ENCODE measurements at places on chromosomes 11 and 22.
A peak's percentile ranks its signal among the peaks of the same experiment; 100 is the strongest.

GRCh38 chr11:118618991-118619375, 11.6 kb downstream of the PHLDB1 start:
- no peak for DNase-seq

GRCh38 chr11:22785251-22785650, 44.4 kb downstream of the SVIP start:
- no peak for DNase-seq

DNA sequence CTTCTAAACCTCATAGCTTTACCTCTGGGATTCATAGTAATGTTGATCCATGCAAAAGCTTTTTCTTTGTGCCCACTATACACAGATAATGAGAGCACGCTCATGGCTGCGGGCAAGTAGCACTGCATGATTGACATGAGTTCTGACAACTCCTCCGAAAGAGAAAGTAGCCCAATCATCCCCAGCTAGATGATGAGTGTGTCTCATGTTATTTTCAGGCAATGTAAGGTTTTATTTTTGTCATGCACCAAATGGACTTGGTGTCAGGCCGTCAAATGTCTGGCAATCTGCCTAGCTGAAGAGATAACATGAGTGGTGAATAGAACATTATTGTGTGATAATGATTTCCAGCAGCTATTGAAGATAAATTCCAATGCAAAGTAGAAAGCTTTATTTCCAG, 662.6 kb downstream of the NTM start:
- DNase-seq = peak; percentile 23

GRCh38 chr11:93480256-93480655, 62.9 kb downstream of the SMCO4 start:
- no peak for DNase-seq

DNA sequence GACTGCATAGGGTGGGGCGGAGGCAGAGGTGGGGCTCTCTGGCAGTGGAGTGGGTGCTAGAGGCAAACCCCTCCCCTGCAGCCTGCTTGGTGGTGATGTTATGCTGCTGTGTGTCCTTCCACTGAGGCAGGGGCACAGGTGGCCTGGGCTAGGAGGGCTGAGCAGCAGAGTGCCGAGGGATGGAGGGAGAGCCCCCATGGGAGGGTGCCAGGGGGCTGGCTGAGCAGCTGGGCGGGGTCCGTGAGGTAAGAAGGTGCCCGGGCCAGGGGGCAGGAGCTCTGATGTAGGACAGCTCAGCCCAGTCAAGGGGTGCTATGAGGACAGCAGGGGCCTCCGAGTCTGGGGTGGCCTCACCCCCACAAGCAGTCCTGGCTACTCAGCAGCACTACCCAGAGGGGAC, 4.2 kb downstream of the CLDN5 start:
- DNase-seq = no peak

DNA sequence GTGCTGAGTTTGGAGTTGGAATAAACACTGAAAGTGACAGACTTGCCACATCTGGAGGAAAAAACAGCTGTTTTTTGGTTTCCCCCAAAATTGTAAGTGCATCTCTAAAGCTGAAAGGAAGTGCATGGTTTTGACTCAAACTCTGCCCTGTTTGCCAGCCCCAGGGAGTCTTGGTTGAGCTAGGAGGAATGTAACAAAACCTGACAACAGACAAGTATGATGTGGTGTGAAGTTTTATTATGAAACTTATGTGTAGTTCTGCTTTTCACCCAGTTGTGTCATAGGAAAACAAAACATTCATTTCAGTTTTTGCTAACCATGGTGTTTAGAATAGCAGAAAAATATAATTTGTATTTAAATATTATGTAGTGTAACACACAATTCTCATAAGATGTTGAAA, 31.7 kb upstream of the PDE3B start:
- no peak for DNase-seq

DNA sequence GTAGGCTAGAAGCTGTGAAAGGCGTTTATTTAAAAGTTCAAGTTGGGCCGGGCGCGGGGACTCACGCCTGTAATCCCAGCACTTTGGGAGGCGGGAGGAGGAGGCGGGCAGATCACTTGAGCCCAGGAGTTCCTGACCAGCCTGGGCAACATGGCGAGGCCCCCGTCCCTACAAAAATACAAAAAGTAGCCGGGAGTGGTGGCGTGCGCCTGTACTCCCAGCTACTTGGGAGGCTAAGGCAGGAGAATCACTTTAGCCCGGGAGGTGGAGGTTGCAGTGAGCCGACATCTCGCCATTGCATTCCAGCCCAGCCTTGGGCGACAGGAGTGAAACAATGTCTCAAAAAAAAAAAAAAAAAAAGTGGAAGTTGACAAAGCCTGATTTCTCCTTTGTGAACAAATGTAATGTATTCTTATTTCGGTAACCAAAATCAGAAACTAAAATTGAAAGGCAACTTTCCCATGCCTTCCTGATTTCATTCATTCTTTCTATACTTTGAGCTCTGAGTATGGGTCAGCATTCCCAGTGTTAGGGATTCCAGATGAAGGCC, 825 bp downstream of the PTPMT1 start:
- DNase-seq = no peak
